Esophagus muscularis mucosa (tissue), 4 donors: ENCODE measurements at places on chromosomes 1 and 21. TPM values are rescaled to one million over a fixed set of nuclear protein-coding genes. Genes with fewer than 3 reads are reported as not detected.
A peak's percentile ranks its signal among the peaks of the same experiment; 100 is the strongest.

Gene SDC3
- 44.1 TPM for total RNA-seq

Gene LTN1
- 29.1 TPM for total RNA-seq

Gene GJA9
- total RNA-seq: not detected

Gene ZBTB8B
- 0.06 TPM for total RNA-seq

Gene ZNF644
- 45.4 TPM for total RNA-seq

Gene KIF21B
- total RNA-seq: 2.5 TPM

DNA sequence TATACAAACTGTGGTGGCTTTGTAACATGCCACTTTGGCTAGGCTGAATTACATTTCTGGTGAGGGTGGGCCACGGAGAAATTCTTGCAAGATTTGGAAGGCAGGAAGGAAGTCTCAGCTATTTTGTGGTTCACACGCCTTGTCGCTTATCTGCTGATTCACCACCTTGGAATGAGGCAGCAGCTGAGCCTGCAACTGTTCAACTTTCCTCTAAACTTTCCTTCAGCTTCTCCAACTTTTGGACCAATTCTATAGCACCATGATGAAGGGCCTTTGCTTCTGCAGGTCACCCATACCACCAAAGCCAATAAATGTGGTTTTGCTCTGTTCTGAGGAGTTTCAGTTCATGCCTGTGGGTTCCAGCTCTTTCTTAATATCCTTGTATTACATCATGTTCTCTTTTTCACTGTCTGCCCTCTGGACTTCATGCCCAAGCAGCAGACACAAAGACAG is 337.6 kb upstream of the SNX7 start:
- no peaks in the 10 kb centered on the region for H3K27me3 ChIP-seq
- no peaks in the 10 kb centered on the region for H3K36me3 ChIP-seq
- H3K4me1 ChIP-seq: no peaks in the 10 kb centered on the region
- DNase-seq: no peak
- no peak overlapping the region for H3K27ac ChIP-seq

DNA sequence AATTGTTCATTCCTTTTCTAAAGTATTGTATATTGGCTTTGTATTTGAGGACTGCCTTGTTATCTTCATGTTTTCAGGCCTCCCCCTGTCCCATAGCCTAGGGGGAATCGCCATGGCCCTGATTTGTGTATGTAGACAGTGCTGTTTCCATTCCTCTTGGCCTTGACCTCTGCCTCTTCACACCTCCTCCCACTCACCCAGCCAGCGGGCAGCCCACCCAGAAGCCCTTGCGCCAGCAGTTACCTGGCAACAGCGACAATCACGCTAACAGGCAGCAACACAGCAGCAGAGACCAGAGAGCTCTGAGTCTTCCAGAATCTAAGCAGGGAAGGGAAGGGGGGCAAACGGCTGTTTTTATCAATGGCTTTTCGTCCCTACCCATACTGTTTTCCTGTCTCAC is 50.0 kb upstream of the NPL start:
- no peaks in the 10 kb centered on the region for H3K27me3 ChIP-seq
- no peak overlapping the region for H3K27ac ChIP-seq
- H3K4me3 ChIP-seq: no peak overlapping the region
- H3K36me3 ChIP-seq: no peaks in the 10 kb centered on the region

- peak within 1 kb of the TSS; percentile 53 for H3K4me3 ChIP-seq
- peak within 1 kb of the TSS; percentile 79 for H3K27ac ChIP-seq
- peaks cover 5% of the 10 kb centered on the region for H3K36me3 ChIP-seq
- H3K4me1 ChIP-seq: peaks cover 24% of the 10 kb centered on the region
These were observed at the start of gene GBP3 for GRCh38 chr1:89022167-89022959. Gene GBP3 (minus strand): TSS chr1:89022866. CDS start chr1:89020721, 2,145 bp downstream.

DNA sequence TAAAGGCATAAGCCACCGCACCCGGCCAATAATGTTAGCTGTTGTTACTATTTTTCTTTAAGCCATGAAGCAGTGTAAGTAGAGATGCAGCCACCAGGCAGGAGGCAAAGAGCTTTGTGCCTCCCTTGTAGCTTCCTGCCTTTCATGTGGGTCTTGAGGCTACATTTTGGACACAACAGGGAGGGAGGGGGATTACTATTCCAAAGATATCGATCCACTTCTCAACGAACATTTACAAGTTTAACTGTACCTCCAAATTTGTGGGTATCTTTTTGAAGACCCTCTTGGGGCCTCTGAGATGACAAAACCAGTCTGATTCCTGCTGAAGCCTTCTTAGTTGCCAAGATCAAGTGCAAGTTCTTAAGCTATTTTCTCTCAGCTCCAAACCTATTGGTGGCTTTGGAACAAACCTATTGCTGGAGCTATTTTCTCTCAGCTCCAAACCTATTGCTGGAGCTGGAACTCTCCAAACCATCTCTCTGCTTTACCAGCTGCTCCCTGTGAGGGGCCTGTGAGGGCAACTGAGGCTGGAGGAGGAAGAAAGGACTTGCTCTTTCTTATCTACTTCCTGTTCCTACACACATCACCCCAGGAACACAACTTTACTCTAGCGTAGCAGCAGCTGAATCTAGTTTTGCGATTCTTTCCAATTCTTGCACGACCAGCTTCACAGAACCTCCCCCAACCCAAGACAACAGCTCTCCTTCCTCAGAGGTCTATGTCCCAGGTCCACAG is 16.1 kb upstream of the RCAN3 start:
- H3K36me3 ChIP-seq: no peaks in the 10 kb centered on the region
- H3K27ac ChIP-seq: no peak overlapping the region
- no peak for DNase-seq
- H3K4me1 ChIP-seq: no peaks in the 10 kb centered on the region
- H3K27me3 ChIP-seq: no peaks in the 10 kb centered on the region

DNA sequence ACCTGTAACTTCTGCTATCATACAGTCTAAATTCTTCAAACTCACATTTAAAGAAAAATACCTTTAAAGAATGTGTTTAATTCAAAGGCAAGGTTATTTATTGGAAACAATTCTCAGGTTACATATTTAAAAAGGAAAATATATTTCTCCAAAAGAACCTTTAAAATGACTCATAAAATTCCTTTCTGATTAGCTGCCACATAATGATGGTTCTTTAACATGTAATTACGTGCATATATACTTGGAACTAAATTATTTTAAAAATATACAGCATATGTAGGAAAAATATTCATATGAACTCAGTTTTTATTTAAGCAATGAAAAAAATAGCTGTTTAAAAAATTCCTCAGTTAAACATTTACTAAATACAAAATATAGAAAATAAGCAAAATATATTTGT is 173.6 kb downstream of the COP1 start:
- peaks cover 3% of the 10 kb centered on the region for H3K4me1 ChIP-seq
- no peak overlapping the region for H3K4me3 ChIP-seq
- no peak for DNase-seq
- peaks cover 9% of the 10 kb centered on the region for H3K36me3 ChIP-seq

- no peak for DNase-seq
- peak overlapping the region; percentile 74 for H3K27ac ChIP-seq
- no peaks in the 10 kb centered on the region for H3K27me3 ChIP-seq
- H3K36me3 ChIP-seq: peaks cover 54% of the 10 kb centered on the region
- H3K4me1 ChIP-seq: peaks cover 3% of the 10 kb centered on the region
These were observed 8.7 kb downstream of the UBIAD1 start for GRCh38 chr1:11281518-11282331.

DNA sequence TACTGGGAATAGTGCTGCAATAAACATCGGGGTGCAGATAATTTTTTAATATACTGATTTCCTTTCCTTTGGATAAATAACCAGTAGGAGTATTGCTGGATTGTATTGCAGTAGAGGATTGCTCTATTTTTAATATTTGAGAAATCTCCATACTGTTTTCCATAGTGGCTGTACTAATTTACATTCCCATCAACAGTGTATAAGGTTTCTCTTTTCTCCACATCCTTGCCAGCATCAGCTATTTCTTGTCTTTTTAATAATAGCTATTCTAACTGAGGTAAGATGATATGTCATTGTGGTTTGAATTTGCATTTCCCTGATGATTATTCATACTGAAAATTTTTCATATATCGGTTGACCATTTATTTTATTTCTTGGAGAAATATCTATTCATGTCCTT is 31.1 kb downstream of the GJA5 start:
- H3K4me3 ChIP-seq: no peak overlapping the region
- H3K27ac ChIP-seq: no peak overlapping the region
- H3K4me1 ChIP-seq: no peaks in the 10 kb centered on the region
- no peak for DNase-seq
- H3K27me3 ChIP-seq: no peaks in the 10 kb centered on the region

GRCh38 chr1:232084584-232085223 is 458.1 kb downstream of the DISC1 start:
- H3K4me3 ChIP-seq: no peak overlapping the region
- DNase-seq: no peak
- no peaks in the 10 kb centered on the region for H3K4me1 ChIP-seq
- H3K27me3 ChIP-seq: no peaks in the 10 kb centered on the region
- no peaks in the 10 kb centered on the region for H3K36me3 ChIP-seq
- H3K27ac ChIP-seq: no peak overlapping the region

- H3K4me1 ChIP-seq: peaks cover 57% of the 10 kb centered on the region
- peak overlapping the region; percentile 98 for H3K27ac ChIP-seq
- no peaks in the 10 kb centered on the region for H3K36me3 ChIP-seq
- H3K4me3 ChIP-seq: peak overlapping the region; percentile 94
- no peak for DNase-seq
These were observed 1.0 kb upstream of the ARID1A start for GRCh38 chr1:26694638-26695355.

DNA sequence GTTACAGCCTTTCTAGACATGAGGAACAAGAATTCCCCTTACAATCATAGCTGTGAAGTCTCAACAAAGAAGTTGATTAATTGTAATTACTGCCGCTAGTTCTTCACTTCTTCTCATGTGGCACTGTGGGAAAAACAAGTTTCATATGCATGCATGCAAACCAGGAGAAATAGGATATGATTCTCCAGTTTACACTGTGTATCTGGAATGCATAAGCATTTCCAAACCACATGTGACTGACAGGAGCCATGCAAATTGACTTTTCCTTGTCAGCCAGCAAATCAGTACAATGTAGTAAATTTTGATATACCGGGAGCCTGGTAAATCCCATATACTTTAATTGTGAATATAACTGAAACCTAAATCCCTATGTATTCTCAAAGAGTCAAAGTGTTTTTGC is 279.3 kb downstream of the PAPPA2 start:
- no peak overlapping the region for H3K27ac ChIP-seq
- DNase-seq: no peak
- H3K4me3 ChIP-seq: no peak overlapping the region
- no peaks in the 10 kb centered on the region for H3K36me3 ChIP-seq
- H3K27me3 ChIP-seq: no peaks in the 10 kb centered on the region

- no peaks in the 10 kb centered on the region for H3K27me3 ChIP-seq
- no peak overlapping the region for H3K4me3 ChIP-seq
- DNase-seq: no peak
- H3K27ac ChIP-seq: no peak overlapping the region
- H3K4me1 ChIP-seq: no peaks in the 10 kb centered on the region
These were observed 53.6 kb upstream of the RUNX1 start for GRCh38 chr21:35102488-35103371.

DNA sequence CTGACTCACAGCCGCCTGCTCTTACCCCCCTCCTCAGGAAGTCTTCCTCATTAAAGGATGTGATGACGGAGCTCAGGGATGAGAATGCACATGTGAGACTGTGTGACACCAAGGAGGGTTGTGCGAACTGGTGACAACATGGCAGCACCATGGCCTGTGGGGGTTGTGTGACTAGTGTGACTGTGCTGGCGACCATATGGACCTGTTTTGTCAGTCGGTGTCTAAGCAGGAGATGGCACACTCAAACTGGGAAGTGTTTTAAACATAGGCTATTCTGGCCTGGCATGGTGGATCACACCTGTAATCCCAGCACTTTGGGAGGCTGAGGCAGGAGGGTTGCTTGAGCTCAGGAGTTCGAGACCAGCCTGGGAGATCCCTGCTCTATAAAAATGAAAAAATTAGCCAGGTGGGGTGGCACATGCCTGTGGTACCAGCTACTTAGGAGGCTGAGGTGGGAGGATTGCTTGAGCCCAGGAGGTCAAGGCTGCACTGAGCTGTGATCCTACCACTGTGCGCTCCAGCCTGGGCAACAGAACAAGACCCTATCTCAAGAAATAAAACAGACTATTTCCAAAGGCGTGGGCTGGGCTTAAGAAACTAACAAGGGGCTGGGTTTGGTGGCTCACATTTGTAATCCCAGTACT is 7.4 kb downstream of the TRNP1 start:
- H3K36me3 ChIP-seq: peaks cover 19% of the 10 kb centered on the region
- H3K4me3 ChIP-seq: no peak overlapping the region
- no peak for DNase-seq
- H3K4me1 ChIP-seq: peaks cover 100% of the 10 kb centered on the region

DNA sequence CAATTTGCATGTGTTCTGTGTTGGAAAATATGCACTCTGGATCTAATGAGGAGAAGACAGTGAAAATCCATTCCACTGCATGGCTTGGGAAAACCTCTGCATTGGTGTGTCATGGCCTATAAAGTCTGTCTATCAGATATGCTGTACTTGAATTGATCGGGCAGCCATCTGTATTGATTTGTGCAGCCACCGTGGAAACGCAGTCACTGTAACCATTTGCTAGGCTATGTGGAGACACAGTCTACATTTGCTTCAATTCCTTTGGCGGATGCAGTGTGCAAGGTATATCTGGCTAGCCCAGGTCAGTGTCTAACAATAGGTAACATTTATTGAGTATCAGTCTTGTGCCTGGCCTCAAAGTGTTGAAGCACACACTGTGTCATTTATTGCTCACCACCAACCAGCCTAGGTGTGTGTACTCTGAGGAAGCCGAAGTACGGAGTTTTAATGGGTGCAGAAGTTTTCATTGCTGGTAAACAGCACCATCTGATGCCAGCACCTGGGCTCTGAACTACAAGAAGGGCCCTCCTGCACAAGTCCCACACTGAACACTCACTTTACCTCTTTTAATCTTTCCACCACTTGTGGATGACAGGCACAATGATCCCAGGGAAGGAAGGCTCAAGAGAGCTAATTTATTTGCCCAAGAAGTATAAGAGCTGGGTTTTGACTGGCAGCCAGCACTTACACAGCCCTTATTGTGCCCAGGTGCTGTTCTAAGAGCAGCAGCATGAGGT is 83.4 kb downstream of the DAB1 start:
- H3K4me3 ChIP-seq: no peak overlapping the region
- no peak overlapping the region for H3K27ac ChIP-seq
- H3K27me3 ChIP-seq: no peaks in the 10 kb centered on the region
- H3K36me3 ChIP-seq: no peaks in the 10 kb centered on the region
- no peak for DNase-seq

- H3K27ac ChIP-seq: no peak overlapping the region
- H3K4me3 ChIP-seq: no peak overlapping the region
- no peaks in the 10 kb centered on the region for H3K36me3 ChIP-seq
- H3K4me1 ChIP-seq: no peaks in the 10 kb centered on the region
- no peak for DNase-seq
- H3K27me3 ChIP-seq: no peaks in the 10 kb centered on the region
These were observed 24.4 kb upstream of the TSPEAR start for GRCh38 chr21:44735821-44736220.
